ENCODE measurements at places on chromosomes 3 and 15.
A peak's percentile ranks its signal among the peaks of the same experiment; 100 is the strongest.

DNA sequence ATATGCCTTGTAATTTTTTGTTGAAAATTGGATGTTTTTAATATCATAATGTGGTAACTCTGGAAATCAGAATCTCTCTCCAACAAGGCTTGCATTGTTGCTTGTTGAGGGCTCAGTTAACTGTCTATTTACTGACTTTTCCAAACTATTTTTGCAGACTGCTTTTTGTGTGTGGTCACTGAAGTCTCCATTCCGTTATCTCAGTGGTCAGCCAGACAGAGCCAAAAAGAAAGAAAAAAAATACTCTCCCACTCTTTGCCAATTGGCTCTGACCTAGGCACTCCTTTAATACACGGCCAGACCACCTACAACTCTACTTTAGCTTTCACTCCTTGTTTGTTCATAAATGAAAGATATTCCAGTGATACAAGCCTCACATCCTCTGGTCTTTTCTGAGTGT lies 52.5 kb downstream of the IFT80 start:
- DNase-seq = no peak

GRCh38 chr3:184558726-184559125 lies 2.9 kb upstream of the EPHB3 start:
- DNase-seq = no peak

GRCh38 chr3:42394579-42395288 lies 15.7 kb downstream of the LYZL4 start:
- no peak for DNase-seq

- no peak for DNase-seq
Measured at GRCh38 chr3:10169000-10169496, 4.3 kb downstream of the IRAK2 start.

DNA sequence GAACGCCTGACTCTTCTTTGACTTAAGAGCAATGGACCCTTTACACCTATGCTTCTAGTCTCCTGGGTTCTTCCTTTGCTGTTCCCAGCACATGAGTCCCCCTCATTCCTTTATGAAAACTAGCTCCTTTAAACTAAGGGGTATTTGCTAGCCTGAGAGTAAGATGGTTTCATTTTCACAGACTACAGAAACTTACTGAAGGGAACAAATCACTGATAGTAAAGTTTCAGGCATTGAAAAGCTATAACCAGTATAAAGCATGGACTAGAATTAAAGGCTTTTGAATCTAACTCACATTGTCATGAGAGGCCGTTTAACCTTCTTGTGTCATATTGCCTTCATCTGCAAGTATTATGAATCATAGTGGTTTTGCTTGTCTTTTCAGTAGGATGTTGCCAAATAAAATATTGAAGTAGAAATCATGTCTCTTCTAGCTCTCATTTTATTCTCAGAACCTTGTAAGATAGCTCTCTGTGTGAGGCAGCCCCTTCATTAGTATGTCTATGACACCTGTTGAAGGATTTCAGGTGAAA lies 765.9 kb downstream of the NR2F2 start:
- no peak for DNase-seq

DNA sequence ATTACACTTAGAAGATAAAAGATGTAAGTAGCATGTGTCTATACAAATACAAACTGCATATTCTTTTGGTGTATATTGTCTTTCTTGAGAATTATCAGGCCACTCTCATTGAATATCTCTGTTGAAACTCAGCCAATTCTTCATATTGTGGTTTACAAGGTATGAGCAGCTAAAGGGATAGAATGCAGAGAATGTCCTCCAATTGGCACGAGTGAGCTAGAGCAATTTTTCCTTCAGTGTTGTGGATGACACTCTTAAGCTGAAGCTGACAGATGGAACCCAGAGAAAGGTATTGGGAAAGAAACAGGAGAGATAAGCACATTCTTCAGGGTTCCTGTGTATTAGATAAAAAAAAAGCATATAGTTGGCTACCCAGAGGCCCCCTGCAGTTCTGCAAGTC lies 453.1 kb downstream of the EPHA3 start:
- DNase-seq = no peak

DNA sequence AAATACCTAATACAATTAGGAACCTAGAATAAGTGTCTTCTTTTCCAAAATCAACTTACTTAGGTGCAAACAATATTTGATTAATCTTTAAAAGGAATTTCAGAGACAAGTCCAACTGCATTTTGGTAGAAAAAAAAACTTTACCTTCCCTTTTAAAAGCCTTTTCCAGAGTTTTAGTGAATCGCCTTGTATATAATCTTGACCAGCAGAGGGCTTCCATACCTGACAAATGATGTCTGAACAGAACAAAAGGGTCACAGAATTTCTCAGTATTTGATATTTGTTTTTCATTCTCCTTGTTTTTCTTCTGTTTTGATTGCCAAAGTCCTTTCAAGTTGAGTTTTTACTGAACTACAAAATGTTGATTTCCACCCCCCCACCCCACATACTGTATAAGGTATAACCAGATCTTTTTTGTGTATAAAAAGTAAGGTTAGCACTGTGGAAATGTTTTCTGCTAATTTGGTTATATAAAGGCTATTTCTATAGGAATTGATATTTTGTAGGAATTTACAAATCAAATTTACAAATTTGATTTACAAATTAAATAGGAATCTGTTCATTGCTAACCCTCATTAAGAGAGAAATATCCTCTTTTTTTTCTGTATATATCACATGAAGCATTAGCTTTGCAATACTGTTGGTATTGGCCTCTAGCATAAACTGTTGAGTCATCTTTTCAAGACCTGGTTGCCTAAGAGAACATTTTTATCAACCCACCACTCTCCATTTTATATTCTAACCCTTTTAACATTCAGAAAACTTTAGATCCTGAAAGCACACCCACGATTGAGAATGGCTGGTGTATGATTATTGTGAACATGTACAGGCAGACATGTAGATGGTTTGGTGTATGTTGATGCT lies 464.1 kb upstream of the RARB start:
- DNase-seq = peak; percentile 25

GRCh38 chr15:65954289-65954741 lies 85.0 kb downstream of the RAB11A start:
- DNase-seq = peak; percentile 67

- no peak for DNase-seq
Measured at GRCh38 chr3:116563351-116563750, 118.1 kb upstream of the LSAMP start.

DNA sequence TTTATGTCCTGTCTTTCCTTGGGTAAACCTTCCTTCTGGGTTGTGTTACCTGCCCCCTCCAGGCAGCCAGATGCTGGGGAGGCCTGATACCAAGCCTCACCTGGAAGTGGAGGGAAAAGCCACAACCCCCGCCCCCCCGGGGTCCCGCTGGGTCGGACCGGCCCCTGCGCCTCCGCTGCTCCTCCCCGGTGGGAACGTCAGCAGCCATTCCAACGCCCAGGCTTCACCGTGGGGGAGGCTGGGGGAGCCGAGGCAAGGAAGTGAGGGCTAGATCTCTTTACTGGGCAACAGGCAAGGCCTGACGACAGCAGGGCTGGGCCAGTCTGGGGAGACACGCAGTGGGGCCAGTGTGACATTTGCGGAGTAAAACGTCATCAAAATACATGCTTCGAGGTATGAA lies 53.0 kb upstream of the SNRPA1 start:
- DNase-seq = no peak

DNA sequence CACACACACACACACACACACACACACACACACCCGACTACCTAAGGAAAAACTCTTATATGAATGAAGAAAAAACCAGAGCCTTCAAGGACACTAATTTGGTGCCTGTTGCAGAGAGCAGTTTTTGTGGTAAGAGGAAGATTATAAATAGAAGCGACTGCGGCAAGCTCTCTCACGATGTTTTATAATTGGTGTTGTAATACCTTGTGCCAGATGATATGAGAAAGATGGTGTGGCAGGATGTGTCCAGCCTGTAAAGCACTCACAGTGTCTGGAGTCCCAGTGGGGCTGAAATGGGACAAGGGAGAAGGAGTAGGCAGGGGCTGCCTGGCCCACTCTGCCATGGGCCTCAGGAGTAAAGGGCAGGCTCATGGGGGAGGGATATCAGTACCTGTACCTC lies 839.9 kb downstream of the AGBL1 start:
- DNase-seq = no peak

DNA sequence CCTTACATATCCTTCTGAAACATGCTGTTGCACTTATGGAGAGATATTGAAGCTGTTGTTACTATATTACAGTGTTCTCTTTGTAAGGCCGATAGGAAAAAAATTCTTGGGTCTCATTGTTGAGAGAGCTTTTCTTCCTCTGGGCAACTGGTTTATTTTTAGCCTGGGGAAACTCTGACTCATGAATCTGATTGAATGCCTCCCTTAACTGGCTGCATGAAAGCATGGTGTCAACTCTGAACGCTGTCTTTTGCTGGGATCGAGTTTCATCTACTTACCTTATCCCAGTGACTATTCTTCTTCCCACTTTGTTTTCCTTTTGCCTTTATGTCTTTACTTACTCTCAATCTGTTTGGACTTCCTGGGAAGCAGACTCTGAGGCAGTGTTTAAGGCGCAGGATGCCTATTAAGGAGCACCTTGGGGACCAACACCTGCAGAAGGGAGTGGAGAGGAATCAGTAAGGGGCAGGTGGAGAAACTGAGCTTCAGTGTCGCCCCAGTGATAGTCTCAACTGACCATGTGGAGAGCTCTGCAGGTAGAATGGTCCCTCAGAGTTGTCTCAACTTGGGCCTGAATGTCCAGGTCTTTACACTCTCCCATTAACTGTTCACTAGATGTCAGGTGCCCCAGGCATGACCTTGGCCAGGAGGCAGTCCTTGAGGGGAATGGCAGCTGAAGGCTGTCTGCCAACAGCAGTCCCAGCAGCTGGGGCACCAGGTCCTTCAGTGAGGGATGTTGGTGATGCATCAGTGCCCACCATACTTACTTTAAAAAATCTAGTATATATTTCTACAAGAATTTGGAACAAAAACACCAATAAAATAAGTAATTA lies 88.9 kb upstream of the CCNL1 start:
- peak; percentile 87 for DNase-seq

DNA sequence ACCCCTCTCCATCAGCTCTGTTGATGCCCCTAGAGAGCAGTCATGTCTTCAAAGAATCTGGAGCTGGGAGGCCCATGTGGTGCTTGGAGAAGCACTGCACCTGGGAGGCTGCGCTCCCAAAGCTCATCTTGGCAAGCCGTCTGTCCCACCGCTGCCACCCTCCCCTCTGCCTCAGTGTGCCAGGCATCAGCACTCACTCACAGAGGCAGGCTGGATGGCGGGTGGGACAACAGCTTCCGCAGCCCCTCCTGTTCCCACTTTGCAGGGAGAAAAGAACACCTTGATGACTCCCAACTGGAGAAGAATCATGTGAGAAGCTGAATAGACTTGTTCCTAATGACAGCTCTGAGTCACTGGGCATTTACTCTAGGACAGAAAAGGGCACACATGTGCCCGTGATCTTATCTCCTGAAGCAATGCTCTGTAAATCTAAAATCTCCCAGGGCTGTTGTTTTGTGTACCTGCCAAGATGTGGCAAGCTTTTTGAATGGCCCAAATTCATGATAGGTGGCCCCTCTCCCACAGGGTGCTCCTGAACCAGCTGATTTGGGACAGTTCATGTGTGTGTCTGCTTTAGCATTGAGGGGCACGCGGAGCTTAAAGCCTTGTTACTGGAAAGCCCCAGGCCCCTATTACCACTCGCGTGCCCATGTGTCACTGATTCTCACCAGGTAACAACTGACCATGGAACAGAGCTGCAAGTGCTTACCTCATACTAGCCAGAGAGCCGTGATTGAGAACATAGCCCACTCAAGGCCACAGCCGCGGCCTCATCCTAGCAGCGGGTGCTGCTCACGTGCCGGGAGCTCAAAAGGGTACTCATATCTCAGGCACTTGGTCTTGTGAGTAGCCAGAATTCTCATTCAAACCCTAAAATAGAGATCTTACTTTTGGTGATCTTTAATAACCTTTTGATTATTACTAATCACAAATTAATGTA lies 104.4 kb downstream of the DNAJB8 start:
- no peak for DNase-seq

DNA sequence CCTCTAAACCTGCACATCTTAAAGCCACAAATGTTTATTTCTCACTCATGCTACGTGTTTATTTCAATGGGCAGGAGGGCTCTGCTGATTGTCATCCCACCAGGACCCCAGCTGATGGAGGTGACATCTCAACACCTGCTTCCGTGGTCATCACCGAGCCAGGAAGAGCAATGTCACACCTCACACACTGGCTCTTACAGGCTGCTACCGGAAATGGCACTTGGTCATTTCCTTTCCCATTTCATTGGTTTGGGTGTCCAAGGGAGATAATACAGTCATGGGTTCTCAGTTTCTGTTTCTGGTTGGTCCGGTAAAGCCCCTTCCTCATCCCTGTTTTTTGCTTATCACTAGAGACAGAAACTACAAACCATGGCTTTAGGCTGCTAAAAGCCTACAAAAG lies 41.9 kb downstream of the ABHD2 start:
- peak; percentile 64 for DNase-seq
